ENCODE measurements at places on chromosomes 4 and X. TPM values are rescaled to one million over a fixed set of nuclear protein-coding genes. Genes with fewer than 3 reads are reported as not detected.
A peak's percentile ranks its signal among the peaks of the same experiment; 100 is the strongest.

Gene ADGRG2
- 2.0 TPM for total RNA-seq

Gene HMX1
- not detected for total RNA-seq

Gene MAGEA2
- not detected for total RNA-seq

DNA sequence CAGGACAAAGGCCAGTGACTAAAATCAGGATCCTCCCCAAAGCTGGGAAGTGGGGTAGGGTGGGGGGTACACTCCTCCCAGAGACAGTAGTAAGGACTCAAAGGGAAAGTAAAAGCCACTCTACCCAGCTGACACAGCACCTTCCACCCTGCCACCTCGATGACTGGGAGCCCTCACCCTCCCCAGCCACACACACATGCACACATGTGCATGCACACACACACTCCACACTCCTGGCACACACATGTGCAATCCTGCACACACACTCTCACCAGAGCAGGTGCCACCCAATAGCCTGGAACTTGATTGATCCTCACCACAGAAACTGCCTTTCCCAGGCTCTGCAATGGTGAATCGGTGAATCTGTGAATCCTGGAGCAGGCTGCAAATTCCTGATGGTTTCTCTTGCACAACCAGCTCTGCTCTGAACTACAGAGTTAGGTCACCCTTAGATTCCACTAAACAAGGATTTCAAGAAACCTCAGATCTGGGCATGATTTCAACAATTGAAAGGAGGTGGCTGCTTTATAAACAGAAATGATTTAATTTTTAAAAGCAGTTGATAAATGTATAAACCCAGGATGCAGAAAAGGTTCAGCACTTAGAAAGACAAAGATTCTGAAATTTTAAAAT, 21.5 kb downstream of the AMOT start:
- no peaks in the 10 kb centered on the region for H3K27me3 ChIP-seq
- peaks cover 22% of the 10 kb centered on the region for H3K4me1 ChIP-seq
- H3K36me3 ChIP-seq: no peaks in the 10 kb centered on the region
- DNase-seq: no peak

Gene RNF150
- 9.1 TPM for total RNA-seq

DNA sequence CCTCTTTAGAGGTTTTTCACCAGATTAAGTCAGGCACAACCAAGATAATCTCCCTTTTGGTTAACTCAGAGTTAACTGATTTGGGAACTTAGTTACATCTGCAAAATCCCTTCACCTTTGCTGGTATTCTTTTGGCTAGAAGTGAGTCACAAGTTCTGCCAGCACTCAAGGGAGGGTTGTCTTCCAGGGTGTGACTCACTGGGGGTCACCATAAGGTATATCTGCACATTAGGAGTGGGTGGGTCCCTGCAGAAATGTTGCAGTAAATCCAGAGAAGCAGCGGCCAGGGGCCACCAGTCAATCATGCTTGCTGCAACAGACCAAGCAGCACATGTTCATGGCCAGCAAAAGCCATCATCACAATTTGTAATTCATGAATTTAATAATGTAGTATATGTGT, 59.8 kb upstream of the MAML3 start:
- no peaks in the 10 kb centered on the region for H3K4me1 ChIP-seq
- no peaks in the 10 kb centered on the region for H3K36me3 ChIP-seq
- no peak overlapping the region for H3K4me3 ChIP-seq
- DNase-seq: no peak
- H3K27ac ChIP-seq: no peak overlapping the region

- H3K27me3 ChIP-seq: no peaks in the 10 kb centered on the region
- no peak for DNase-seq
- no peaks in the 10 kb centered on the region for H3K36me3 ChIP-seq
These were observed 712.4 kb upstream of the LCORL start for GRCh38 chr4:18733961-18734360.

DNA sequence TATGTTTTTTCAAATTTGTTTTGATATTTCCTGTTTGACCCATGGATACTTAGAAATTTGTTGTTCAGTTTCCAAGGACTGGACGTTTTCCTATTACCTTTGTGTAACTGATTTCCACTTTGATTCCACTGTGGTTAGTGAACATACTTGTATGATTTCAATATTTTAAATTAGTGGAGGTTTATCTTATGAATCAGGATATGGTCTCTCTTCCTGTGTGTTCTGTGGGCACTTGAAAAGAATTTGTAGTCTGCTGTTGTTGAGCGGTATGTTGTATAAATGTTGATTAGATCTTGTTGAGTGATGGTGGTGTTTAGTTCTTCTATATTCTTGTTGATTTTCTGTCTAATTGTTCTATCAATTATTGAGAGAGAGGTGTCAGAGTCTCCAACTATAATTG, 21.2 kb upstream of the LAMTOR3 start:
- H3K4me3 ChIP-seq: no peak overlapping the region
- no peak for DNase-seq
- H3K27ac ChIP-seq: no peak overlapping the region

DNA sequence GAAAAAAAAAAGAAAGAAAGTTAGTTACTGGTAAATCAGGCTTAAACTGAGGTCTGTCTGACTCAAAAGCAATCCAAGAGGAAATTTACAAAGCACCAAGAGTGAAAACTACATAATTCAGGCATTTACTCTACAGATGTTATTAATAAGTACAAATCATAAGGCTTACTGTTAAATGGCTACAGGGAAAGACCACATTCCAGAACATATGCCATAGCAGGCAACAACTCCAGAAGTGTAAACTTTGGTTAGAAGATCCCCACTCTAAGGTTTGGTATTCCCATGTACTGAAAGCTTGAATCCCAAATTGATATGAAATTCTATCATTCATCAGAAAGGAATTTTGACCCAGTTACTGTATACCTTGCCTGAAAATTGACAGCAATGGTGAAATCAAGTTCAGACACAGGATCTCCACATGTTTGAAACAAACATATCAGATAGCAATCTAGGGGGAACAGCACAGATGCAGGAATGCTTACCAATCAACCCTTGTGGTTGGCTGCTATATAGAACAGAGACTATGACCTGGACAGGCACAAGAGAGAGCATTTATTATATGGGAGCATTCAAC, 6.6 kb downstream of the USP26 start:
- no peaks in the 10 kb centered on the region for H3K27me3 ChIP-seq
- no peak for DNase-seq
- H3K36me3 ChIP-seq: no peaks in the 10 kb centered on the region
- H3K4me1 ChIP-seq: no peaks in the 10 kb centered on the region
- no peak overlapping the region for H3K4me3 ChIP-seq

DNA sequence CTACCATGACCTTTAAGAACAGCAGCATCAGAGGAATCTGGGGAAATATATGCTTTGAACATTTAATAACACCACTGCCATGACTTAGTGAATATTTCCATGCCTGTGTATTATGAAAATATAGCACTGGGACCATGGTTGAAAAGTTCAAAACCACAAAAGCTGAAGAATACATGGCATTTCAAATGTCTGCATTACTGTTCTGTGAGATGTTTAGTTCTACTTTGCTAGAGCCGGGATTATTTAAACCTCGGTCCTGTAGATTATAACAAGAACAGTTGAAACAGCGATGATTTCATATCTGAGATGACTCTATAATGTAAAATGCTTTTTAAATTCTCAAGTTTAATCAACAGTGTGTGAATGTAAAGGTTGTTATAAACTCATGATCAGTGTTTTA, 126.7 kb upstream of the AGA start:
- no peak overlapping the region for H3K27ac ChIP-seq
- no peaks in the 10 kb centered on the region for H3K36me3 ChIP-seq
- H3K4me1 ChIP-seq: no peaks in the 10 kb centered on the region
- no peaks in the 10 kb centered on the region for H3K27me3 ChIP-seq
- DNase-seq: no peak

DNA sequence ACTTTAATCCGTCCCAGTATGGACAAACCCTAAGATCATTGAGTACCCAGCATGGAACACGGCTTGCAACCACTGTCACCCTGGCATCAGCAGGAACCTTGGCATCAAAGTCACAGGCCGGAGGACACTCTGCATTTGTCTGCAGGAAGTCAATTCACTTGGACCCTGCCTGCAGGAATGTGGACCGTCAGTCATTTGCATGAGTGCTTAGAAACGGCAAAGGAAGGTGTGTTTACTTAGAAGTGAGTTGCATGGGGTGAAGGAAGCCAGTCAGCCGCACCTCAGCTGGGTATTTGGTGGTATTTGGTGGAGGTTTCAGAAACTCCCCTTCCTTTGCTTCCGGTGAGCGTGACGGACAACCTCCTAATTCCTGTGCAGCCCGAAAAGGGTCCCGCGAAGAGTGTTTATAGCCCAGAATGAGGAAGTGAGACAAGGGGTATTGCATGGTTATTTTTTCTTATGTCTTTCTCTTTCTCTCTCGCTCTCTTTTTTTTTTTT, 15.5 kb downstream of the P2RY8 start:
- H3K27ac ChIP-seq: no peak overlapping the region
- H3K36me3 ChIP-seq: no peaks in the 10 kb centered on the region
- H3K4me3 ChIP-seq: no peak overlapping the region

DNA sequence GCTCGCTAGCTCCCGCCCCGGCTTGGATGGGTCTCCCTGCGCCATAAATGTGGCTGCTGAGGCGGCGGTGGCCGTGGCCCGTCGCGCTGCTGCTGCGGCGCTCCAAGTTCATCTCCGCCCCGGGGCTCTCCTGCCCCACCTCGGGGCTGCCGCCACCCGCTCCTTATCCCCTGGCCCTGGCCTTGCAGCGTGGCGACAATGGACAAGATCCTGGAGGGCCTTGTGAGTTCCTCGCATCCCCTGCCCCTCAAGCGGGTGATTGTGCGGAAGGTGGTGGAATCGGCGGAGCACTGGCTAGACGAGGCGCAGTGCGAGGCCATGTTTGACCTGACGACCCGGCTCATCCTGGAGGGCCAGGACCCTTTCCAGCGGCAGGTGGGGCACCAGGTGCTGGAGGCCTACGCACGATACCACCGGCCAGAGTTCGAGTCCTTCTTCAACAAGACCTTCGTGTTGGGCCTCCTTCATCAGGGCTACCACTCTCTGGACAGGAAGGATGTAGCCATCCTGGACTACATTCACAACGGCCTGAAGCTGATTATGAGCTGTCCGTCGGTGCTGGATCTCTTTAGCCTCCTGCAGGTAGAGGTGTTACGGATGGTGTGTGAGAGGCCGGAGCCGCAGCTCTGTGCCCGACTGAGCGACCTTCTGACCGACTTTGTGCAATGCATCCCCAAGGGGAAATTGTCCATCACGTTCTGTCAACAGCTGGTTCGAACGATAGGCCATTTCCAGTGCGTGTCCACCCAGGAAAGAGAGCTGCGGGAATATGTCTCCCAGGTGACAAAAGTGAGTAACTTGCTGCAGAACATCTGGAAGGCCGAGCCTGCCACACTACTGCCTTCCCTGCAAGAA, 763 bp downstream of the USP38 start:
- no peaks in the 10 kb centered on the region for H3K27me3 ChIP-seq
- H3K36me3 ChIP-seq: peaks cover under 1% of the 10 kb centered on the region
- peak overlapping the region; percentile 74 for H3K4me3 ChIP-seq
- H3K27ac ChIP-seq: peak overlapping the region; percentile 82

- no peak overlapping the region for H3K4me3 ChIP-seq
- no peak overlapping the region for H3K27ac ChIP-seq
- H3K4me1 ChIP-seq: peaks cover 11% of the 10 kb centered on the region
- H3K27me3 ChIP-seq: no peaks in the 10 kb centered on the region
These were observed 35.3 kb downstream of the FAT1 start for GRCh38 chr4:186688150-186688943.

Gene JAKMIP1
- 5.2 TPM for total RNA-seq

GRCh38 chr4:185941461-185941860, 127.5 kb upstream of the TLR3 start:
- H3K4me1 ChIP-seq: no peaks in the 10 kb centered on the region
- no peaks in the 10 kb centered on the region for H3K27me3 ChIP-seq
- no peaks in the 10 kb centered on the region for H3K36me3 ChIP-seq
- H3K4me3 ChIP-seq: no peak overlapping the region
- no peak overlapping the region for H3K27ac ChIP-seq
- DNase-seq: no peak

Gene OFD1
- total RNA-seq: 49.1 TPM

DNA sequence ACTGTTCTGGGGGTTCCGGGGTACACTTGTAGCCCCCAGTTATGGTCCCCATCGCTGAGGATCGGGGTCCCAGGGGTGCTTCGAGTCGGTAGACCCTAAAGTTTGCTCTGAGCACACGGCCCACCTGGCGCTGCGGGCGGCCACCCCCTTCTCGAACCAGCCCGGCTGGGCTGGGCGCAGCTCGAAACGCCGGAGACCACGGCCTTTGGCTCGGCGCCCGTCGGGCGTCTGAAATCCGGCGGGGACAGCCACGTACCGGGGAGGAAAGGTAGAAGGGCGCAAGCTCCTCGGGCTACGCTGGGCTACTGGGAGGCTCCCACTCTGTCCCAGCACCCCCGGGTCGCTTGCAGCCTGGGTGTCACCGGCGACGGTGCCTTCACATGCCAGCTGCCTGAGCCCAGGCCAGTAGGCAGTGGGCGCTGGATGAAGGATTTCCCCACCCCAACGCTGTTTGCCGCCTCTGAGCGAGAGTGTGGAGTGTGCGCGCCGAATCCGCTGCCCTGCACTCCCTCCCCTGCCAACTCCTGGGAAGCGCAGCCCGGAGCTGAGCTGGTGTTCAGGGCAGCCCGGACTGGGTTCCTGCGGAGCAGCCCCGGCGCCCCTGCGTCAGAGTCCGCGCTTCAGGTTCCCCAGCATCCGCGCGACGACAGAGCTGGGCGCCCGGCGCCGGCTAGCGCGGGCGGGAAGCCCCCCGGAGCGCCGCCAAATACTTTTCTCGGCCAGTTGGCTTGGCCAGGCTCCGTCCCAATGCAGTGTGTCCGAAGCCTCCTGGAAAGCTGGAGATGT, 637 bp downstream of the MAMLD1 start:
- H3K4me1 ChIP-seq: peaks cover 11% of the 10 kb centered on the region
- H3K27ac ChIP-seq: peak overlapping the region; percentile 92
- no peaks in the 10 kb centered on the region for H3K27me3 ChIP-seq
- DNase-seq: peak; percentile 83
- no peaks in the 10 kb centered on the region for H3K36me3 ChIP-seq

DNA sequence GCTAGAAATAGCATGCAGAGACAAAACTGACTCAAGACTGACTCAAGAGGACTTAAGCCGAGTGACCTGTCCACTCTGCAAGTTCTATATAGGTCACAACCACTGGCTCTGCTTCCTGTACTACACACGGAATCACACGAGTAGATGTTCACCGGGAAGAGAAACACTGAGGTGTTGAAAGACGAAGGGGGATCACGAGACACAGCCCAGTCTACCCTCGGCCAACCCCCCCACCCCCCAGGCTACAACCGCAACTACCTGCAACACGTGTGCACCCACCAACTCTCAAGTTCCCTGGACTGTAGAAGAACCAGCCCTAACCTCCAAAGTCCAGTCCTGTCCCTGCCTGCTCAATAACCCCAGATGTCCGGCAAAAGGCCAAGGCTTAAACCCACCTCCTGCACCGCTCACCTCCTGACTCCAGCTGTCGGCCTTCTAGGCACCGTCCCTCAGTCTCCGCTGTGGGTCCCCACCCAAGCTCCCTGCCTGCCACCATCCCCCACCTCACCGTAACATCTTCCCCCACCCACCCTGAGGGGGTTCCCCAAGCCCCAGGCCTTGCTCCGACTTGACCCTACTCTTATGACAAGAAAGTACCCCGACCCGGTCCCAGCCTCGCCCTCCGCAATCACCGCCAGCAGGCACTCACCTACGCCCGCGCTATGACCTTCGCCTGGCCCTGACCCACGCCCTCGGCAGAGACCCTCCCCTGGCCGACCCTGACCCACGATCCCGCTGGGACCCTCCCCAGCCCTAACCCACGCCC, 739 bp downstream of the GAK start:
- H3K4me3 ChIP-seq: peak overlapping the region; percentile 93
- H3K27ac ChIP-seq: peak overlapping the region; percentile 85
- no peak for DNase-seq
- no peaks in the 10 kb centered on the region for H3K27me3 ChIP-seq
- no peaks in the 10 kb centered on the region for H3K36me3 ChIP-seq

Measured in vagina (tissue), 2 donors.